ENCODE measurements at places on chromosomes 3 and 15.

- no peak for DNase-seq
Observed at GRCh38 chr3:22495791-22496190, 707.3 kb upstream of the UBE2E2 start.

DNA sequence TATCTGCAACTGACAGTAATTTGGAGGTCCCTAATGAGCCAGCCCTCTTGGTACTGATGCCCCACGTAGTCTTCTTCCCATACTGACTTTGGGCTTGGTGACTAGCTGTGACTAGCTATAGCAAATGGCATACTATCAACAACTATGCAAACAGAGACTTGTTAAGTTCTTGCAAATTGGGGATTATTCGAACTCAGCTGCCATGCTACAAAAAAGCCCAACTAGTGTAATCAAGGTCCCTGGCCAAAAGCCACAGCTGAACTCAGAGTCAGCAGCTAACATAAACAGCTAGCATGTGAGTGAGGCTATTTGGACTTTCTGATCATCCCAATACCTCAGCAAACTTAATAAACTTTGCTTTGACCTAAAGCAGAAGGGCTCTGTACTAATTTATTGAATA lies 121.2 kb upstream of the PLXND1 start:
- no peak for DNase-seq

DNA sequence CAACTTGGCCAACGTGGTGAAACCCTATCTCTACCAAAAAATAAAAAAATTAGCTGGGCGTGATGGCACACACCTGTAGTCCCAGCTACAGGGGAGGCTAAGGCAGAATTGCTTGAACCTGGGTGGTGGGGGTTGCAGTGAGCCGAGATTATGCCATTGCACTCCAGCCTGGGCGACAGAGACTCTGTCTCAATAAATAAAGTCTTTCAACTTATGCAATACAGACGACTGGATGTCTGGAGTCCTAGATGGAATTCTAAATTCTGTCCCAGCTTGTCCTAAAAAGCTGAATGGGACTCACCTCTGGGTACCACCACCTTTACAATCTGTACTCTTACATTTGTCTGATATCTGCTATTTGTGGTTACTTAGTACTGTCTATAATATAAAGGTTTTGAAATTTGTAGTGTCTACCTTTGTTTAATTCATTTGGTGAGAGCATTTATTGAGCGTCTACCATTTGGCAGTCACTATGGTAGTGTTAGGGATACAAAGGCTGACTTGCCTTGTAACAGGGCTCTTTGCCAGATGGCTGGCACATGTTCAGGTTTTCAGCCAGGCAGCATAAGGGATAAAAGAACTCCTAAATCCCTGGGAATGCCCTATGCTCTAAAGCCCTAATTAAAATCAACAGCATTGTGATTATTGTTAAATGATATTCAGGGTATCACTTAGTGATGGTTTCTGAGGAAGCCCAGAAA lies 7.2 kb upstream of the ZNF609 start:
- DNase-seq, result no peak

GRCh38 chr3:16961621-16962205 lies 77.0 kb downstream of the PLCL2 start:
- DNase-seq, result no peak

- DNase-seq, result no peak
Observed at GRCh38 chr15:29677871-29678461, 144.3 kb downstream of the TJP1 start.

DNA sequence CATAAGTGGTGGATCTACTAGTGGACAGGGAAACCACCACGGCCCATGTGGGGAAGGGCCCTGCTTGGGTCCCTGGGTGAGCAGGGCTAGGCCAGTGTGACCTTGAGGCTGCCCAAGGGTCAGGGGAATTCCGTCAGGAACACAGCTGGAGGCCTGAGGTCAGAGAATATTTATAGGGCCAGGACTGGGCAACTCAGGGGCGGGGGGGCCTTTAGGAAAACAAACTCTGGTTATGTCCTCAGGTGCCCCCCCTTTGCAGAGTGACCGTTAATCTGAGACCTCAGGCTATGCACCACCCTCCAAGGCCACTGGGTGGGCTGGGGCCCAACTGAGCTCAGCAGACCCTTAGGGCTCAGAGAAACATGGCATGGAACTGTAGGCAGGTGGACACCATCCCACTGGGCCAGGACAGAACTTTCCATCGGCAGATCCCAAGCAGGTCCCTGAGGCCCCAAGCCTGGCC lies 2.5 kb downstream of the TWF2 start:
- DNase-seq, result no peak

- DNase-seq, result no peak
Observed at GRCh38 chr15:39172380-39173281, 408.2 kb upstream of the THBS1 start.

GRCh38 chr3:83632526-83632925 lies 1326.3 kb upstream of the CADM2 start:
- no peak for DNase-seq

- peak; percentile 82 for DNase-seq
Observed at GRCh38 chr15:91867581-91868026, 14.1 kb downstream of the SLCO3A1 start.

- DNase-seq, result no peak
Observed at GRCh38 chr3:197352382-197352781, 54.0 kb upstream of the DLG1 start.

DNA sequence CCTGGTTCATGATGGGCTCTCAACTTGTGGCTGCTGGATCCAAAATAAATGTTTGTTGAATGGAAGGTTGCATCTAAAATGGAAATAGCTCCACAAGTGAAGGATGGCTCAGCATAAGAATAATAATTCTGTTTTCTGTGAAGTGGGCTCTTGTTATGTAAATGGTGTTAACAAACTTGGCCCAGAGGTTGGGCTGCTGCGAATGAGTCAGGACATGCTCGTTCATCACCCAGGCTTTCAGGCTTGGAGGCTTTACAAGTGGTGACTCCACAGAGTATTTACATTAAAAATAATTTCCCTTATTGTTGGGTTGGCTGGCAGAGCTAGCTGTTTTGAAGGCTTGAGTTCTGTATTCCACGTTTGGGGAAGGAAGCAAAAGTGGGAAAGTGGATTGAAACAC lies 60.5 kb downstream of the ITGB5 start:
- DNase-seq, result no peak

DNA sequence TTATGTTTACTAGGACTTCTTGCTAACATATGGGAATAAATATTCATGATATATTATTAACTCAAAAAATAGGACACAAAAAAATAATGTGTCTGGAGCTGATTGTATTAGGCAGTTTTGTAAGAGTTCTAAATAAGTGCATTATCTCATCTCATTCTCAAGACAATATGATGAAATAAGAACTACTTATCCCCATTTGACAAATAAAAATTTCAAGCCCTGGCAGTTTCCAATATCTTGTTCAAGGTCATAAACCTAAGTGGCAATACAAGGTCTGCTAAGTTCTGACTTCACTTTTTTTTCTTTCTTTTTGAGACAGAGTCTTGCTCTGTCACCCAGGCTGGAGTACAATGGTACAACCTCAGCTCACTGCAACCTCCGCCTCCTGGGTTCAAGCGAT lies 18.3 kb downstream of the RPN1 start:
- DNase-seq, result no peak

- DNase-seq, result no peak
Observed at GRCh38 chr15:48940508-48940907, 23.2 kb downstream of the SHC4 start.

DNA sequence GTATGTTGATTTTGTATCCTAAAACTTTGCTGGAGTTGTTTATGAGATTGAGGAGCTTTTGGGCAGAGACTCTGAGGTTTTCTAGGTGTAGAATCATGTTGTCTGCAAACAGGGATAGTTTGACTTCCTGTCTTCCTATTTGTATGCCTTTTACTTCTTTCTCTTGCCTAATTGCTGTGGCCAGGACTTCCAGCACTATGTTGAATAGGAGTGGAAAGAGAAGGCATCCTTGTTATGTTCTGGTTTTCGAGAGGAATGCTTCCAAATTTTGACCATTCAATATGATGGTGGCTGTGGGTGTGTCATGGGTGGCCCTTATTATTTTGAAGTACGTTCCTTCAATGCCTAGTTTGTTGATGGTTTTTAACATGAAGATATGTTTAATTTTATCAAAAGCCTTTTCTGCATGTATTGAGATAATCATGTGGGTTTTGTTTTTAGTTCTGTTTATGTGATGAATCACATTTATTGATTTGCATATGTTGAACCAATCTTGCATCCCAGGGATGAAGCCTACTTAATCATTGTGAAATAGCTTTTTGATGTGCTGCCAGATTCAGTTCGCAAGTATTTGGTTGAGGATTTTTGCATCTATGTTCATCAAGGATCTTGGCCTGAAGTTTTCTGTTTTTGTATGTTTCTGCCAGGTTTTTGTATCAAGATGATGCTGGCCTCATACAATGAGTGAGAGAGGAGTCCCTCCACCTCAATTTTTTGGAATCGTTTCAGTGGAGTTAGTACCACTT lies 188.1 kb downstream of the MINAR1 start:
- no peak for DNase-seq

- DNase-seq, result no peak
Observed at GRCh38 chr3:53753518-53754183, 92.6 kb downstream of the CHDH start.

DNA sequence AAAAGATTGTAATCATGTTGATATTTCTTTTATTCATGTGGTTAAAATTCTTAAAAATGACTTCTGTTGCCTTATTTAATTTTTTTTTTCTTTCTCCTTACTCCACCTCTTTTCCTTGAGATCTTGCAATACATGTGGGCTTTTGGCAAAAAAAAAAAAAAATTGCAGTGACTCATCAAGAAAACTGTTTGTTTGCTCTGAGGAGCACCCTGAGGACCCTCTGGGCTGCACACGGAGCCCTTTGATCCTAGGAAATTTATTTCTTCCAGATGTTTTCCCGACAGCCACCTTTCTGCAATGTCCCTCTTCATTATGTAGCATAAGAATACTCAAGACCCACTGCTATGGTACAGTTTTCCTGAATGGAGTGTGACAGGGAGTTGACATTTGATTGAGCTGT lies 371.7 kb downstream of the ZBTB20 start:
- DNase-seq, result no peak

DNA sequence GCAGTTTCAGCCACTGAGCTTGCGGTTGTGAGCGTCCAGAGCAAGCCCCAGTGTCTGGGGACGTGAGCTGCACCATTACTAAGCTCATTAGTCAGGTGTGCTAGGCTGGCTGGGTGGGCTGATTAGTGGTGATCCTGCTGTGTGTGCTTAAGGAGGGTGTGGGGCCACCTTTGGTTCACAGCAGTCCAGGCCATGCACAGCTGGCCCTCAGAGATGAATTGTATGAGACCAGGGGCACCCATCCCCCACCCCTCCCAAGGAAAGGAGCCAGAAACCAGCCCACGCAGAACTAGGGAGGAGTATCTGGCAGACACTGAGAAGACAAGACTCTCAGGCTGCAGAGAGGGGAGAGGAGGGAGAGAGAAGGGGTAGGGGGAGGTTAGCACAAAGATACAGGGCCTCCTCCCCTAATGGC lies 3.8 kb downstream of the TYRO3 start:
- no peak for DNase-seq

DNA sequence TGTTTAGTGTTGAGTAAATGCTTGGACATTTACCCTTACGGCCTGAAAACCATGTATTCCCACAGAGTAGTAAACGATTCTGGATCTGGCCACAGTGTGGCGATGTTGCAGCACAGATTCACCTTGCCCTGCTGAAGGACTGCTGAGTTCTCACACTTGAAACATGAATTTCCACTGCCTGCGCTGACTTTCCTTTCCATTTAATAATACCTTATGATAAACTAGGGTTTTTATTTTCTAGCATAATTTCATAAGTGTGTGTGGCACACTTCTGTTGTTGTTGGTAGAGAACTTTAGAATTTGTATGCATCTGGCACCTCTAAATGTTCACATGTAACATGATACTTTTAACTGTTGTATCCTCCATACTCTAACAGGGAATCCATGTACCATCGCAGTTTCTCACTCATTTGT lies 53.9 kb downstream of the C3orf38 start:
- DNase-seq, result peak; percentile 27

DNA sequence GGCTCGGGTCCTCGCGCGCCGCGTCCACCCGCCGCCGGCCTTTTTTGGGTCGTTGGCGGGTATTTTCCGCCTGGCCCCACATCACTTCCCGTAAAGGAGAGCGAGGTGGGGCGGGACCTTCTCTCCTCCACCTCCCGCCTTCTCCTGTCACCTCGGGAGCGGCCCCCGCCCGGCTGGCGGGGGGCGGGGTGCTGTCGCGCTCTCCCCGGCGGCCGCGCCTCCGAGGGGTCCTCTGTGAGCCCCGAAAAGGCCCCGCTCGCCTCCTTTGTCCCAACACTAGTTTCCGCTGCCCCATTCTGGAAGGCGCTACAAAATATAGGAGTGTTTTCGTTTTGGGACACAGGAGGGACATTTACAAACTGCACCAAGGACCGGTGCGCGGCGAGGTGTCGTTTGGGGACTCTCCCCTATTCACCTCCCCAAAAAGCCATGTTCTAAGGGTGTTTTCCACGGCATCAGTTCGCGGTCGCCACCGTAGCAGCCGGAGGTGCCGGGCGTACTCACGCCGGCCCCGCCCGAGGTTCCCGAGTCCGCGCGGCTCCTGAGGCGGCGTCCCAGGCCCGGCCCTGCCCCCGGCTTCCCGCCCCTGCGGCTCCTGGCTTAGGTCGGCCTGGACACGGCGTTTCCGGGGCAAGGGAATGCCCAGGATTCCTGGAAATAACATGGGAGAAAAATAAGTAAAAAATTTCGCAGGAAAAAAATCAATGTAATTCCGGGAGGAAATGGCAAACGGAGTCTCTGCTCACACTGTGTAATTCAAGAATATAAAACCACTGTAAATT lies at the start of gene RAB27A:
Gene RAB27A (minus strand): TSS at position 68 of the 782 bp plus-strand sequence. CDS start 54,879 bp downstream, outside the sequence.
- no peak for DNase-seq

DNA sequence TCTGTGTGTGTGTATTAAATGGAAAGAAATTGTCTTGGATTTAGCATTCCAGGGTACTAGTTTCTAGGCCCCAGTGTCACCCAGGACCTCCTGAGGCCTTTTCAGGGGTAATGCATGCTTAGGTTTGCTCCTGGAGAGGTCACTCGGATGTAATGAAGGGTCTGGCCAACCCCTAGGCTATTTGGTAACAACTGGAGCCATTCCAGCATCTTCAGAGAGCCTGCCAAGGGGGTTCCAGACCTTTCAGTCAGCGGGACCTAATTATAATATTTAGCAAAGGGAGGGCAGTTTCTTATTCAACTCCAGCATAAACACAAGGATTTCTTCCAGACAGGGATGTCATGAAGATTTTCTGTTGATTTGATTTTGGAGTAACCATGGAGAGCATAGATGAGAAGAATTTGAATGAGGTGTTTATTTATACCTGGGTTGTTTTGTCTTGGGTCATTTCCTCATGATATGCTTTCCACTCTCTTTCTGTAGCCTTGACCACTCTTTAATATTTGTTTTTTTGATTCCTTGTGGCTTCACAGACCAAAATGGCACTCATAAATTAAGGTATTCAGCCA lies 17.4 kb downstream of the KAT2B start:
- no peak for DNase-seq

GRCh38 chr3:52444860-52445793 lies at the start of gene SEMA3G:
SEMA3G (minus strand) TSS chr3:52445103; CDS start chr3:52445027, 76 bp downstream.
- DNase-seq, result no peak

- DNase-seq, result no peak
Observed at GRCh38 chr3:145882436-145882835, 278.5 kb downstream of the PLOD2 start.

- no peak for DNase-seq
Observed at GRCh38 chr3:58518291-58518789, 18.6 kb downstream of the ACOX2 start.

- DNase-seq, result no peak
Observed at GRCh38 chr15:38201714-38202113, 50.9 kb upstream of the SPRED1 start.

GRCh38 chr3:149553781-149554451 lies 79.4 kb downstream of the TM4SF4 start:
- DNase-seq, result no peak

Data from epithelial cell of proximal tubule (primary cell).